Fibroblast of upper back skin (primary cell): ENCODE measurements at places on chromosomes 7 and 10.
A peak's percentile ranks its signal among the peaks of the same experiment; 100 is the strongest.

- no peak for DNase-seq
Measured at GRCh38 chr7:112533591-112533990, 52.8 kb downstream of the LSMEM1 start.

GRCh38 chr7:47951374-47951773, 3.1 kb upstream of the PKD1L1 start:
- DNase-seq: no peak

DNA sequence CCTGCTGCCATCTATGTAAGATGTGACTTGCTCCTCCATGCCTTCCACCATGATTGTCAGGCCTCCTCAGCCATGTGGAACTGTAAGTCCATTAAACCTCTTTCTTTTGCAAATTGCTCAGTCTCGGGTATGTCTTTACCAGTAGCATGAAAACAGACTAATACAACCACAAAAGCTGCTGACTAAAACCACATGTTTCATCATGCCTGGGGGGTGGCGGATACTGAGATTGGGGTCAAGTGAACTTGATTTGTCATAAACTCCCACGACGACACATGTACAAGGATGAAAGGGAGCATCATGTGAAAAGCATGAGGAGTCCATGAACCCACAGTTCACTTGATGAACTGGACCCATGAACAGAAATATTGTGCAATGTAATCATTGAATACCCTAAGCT, 134.9 kb upstream of the ANK3 start:
- peak; percentile 91 for DNase-seq

GRCh38 chr7:137266764-137267163, 76.8 kb downstream of the PTN start:
- DNase-seq: no peak

DNA sequence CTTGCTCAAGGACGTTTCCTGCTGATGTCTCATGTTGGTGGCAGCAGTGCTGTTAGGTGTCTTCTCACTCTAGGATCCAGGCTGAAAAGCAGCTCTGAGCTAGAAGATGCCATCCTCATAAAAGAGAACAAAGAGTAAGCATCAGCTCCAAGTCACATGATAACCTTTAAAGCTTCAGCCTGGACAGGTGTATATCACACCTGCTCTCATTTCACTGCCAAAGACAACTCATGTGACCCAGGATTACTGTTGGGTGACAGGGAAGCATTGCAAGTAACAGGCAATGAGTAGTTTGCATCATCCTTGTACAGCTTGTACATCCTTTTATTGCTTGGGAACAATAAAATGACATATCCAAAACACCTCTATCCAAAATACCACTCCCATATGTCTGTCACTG, 423.4 kb upstream of the DPP6 start:
- DNase-seq: no peak

GRCh38 chr7:111324228-111324627, 233.3 kb downstream of the LRRN3 start:
- no peak for DNase-seq

DNA sequence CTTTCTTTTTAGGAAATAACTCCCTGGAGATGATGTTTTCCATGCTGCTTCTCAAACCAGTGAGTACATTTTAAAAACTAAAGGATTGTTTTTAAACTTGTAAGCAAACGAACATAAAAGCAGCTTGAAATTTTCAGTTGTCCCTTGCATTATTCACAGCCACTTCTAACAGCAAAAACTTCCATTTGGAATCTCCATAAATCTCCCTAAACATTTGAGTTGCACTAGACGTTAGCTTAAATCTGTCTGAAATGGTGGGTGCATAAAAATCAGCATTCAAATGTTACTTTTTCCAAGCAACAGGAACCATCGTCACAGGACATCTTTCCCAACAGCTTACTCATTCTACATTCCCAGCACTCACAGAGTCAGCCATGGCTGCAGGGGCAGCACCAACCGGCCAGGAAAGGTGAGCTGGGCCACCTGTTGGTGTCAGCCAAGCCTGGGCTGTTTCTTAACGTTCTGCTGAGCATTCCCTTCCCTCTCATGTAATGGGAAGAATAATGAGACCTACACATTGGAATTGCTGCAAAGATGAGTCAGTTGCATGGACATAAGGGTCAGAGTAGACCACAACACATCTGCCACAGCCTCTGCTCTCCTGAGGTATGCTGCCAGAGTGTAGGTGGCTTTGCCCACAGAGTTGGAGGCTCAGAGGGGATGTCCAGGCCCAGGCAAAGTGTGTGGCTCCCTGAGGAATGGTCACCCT, 163.2 kb downstream of the TNS3 start:
- DNase-seq: peak; percentile 55

DNA sequence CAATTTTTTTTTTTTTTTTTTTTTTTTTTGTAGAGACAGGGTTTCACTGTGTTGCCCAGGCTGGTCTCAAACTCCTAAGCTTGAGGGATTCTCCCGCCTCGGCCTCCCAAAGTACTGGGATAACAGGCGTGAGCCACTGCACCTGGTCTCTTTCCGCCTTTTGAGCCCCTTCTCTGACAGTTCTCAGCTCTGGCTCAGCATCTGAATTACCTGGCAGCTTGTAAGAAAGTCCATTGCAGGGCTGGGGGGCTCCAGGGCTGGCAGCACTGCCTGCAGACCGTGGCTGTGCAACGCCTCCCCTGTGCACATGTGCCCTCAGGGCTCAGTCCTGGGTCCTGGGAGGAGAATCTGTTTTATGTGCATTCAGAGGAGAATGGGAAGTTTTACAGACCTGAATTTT, 37.6 kb downstream of the VWA2 start:
- DNase-seq: no peak

GRCh38 chr7:33109758-33110238, 594 bp upstream of the RP9 start:
- no peak for DNase-seq

DNA sequence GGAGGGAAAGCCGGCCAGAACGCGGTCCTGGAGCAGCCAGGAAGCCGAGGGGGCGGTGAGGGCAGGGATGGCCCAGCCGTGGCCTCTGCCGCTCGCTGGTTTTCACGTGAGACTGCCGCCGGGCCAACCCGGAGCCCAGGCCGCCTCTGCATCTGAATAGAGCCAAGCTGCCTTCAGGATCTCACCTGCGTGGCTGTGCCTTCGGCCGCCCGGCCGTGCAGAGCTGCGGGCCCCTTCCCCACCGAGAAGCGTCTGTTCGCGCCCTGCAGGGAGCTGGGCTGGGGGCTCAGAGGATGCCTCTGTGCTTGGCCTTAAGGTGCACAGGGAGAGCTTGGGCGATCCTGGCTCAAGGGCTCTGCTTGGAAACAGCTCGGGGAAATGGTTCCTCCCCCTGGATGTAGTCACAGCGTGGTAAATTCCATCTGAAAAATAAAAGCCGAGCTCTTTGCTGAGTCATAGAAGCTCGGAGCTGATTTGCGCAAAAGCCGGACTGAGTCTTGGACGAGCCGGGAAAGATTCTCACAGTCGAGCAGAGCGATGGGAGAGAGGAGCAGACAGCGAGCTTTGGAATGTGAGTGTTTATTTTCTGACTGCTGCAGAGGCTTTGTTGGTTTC, at the start of gene JAKMIP3:
JAKMIP3 (plus strand) TSS at position 456 of the 615 bp plus-strand sequence. CDS start 38,863 bp downstream, outside the sequence.
- DNase-seq: peak; percentile 92

DNA sequence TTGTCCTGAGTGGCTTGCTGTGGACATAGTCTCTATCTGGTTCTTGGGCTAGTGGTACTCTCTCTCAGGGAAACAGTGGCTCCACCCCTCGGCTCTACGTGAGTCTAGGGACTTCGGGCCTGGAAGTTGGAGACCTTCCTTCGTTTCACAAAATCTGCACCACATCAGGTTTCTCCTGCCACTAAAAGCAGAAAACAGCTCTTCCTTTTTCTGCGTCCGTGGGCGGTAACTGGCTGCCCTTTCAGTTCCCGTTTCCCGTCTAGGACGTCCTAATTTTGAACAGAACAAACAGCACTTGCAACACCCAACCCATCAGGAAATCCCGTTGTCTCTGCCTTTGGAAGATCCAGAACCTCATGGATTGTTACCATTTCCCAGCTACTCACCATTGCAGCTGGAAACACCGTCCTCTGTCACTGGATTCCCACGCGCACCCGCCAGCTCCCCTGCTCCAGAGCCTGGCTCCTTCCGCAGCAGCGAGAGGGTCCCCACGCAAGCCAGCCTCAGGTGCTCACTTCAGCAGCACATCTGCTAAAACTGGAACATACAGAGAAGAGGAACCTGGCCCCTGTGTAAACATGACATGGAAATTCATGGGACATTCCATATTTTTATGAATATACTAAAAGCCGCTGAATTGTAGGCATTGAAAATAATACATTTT, 311.4 kb upstream of the AKR1E2 start:
- DNase-seq: no peak

DNA sequence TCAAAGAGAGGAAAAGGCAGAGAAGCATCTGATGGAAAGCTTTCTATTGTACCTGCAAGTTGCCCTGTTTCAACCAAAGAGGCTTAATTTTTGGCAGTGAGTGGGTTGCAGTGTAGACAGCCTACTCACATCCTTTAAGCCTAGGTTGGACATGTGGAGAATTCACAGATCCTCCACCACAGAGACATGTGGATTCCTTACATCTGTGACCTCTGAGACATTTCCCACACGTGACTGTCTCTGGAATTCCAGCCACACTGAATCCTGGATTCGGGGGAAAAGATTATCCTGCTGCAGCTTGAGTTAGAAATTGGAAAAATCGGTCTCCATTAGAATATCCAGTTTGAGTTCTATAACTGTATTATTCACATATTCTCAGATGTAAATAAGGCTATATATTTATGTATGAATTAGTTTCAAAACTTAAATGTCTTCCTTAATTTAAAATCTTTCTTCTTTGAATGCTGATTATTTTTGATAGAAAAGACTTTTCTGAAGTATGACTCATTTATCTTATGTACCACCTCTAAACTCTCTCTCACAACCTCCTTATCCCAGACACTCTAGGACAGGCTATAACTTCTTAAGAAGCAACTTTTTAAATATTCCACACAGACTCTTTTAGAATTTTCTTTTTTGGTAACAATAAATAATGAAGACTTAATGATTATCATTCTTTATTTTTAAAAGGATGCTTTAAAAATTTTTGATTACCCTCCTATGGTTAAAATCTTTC, 123.3 kb downstream of the TWIST1 start:
- peak; percentile 82 for DNase-seq

DNA sequence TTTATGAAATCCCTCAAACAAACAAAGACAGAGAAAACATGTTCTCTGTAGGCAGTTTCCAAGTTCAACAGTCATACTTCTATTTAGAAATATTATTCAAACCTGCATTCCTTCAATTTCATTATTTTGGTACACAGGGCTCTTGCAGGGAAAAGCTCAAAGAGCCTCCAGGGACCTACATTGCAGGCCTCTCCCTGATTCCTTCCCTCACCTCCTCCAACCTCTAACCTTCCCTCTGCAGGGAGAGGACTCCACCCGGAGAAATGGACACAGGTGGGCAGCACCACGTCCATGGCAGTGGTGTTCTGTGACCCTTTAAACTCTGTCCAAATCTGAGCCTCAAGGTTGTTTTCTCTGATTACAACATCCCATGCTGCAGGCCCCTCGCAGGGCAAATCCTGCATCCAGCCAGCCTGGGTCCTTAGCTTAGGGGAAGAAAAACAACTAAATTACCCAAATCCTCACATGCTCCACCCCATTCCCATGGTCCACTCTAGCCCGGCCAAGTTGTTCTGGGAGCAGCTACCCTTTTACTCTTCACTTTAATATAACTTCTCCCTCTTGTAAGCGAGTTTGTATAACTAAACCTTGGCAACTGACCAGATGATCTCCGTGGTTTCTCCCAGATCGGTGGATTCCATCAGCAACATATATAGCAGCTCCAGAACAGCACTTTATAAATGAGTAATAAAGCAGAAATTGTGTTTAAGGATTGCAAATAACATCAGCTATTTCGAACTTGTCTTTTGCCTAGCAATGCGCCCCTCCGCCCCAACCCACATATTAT, 129.8 kb downstream of the CUBN start:
- peak; percentile 93 for DNase-seq

- peak; percentile 80 for DNase-seq
Measured at GRCh38 chr7:84337429-84337828, 142.8 kb upstream of the SEMA3A start.

DNA sequence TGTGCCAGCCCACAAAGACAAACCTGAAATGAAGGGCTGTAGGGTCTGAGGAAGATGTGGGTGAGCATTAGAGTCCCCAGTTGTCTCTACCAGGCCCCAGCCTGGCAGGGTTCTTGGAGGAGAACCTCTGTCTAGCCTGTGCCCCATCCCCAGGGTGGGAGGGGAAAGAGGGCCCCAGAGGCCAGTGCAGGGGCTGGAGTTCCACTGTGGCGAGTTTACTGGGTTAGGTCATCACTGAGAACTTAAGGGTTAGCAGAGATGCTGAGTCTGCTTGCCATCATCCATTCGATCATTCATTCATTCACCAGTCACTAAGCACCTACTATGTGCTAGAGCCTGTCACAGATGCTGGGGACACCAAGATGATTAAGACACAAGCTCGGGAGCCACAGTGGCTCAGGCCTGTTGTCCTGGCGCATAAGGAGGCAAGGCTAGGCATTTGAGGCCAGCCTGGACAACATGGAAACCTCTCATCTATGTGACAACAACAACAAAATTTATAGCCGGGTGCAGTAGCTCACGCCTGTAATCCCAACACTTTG, 2.6 kb downstream of the ANKRD2 start:
- DNase-seq: peak; percentile 11

DNA sequence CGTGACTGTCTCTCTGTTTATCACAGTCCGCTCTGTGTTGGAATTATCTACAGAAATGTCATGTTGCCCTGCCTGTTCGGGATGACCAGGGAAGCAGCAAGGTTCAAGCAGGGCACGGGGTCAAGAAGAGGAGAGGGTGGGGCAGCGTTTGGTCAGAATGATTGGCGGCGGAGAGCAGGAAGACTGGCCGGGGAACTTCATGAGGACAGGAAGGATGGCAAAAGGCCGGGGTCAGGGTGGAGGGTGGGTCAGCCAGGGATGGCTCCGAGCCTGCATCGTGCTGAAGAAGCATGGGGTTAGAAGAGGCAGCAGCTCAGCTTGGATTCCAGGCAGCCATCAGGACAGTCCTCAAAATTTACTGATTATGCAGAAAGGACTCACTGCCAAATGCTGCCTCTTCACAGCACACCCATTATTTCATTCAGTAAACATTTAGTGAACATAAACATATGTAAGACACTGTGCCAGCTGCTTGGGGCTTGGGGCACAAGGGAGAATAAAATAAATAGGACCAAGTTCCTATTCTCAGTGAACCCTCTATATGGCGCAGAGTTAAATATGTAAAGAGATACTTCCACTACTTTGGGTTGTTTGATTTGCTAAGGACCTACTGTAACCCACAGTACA, 42.8 kb downstream of the WNT2 start:
- DNase-seq: no peak

DNA sequence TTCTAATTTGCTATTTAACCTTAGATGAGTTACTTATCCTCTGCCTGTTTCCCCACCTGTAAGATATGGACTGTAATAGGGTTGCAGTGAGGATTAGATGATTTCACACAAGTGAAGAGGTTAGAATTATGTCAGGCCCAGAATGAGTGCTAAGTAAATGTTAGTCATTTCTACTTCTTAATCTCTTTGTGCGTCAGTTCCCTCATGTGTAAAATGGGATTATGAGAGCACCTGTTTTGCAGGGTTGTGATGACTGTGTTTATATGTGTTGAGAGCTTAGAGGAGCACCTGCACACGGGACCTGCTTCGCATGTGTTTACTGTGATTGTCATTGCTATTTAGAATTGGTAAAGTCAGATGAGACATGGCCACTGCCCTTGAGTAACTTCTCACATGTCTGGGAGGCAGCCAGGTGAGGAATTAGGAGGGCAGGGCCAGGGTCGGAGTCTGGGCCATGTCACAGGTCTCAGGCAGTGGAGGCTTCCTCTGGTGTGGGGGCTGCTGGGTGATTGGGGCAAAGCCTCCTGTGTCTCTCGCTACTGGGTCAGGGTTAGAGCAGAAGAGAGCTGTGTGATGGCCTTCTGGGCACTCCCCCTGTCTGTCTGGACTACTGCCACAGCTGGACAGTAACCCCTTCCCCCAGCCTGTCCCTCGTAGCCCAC, 106.7 kb downstream of the WDFY4 start:
- no peak for DNase-seq

- DNase-seq: peak; percentile 31
Measured at GRCh38 chr10:102347236-102347828, 48.2 kb upstream of the NFKB2 start.
